Stimulated activated CD4-positive, alpha-beta T cell treated with anti-CD3 and anti-CD28 coated beads, TNF-alpha, amount 100 ng/mL, for 1 hour (primary cell): ENCODE measurements at places on chromosomes 2 and 18.

- no peak for DNase-seq
These were observed 2.9 kb downstream of the SERTAD2 start for GRCh38 chr2:64650722-64651338.

DNA sequence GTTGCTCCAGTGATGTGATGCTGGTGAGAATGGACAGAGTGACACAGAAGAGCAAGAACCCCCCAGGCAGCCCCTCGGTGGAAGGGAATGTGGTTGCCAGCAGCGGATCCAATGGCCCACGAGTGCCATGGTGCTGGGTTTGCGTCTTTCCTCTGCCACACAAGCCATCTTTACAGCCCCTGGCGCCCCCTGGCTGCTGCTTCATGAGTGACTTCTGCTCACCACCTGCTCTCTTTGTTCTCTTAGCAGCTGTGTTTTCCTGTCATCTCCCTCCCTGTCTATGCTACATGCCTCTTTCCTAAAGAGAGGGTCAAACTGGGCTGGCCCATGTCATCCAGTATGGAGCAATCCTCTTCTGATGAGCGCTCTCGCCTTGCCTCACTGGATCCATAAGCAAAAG is 300.0 kb upstream of the SMIM21 start:
- DNase-seq, result no peak

- DNase-seq, result no peak
These were observed 84.3 kb upstream of the RAPH1 start for GRCh38 chr2:203619267-203619878.

GRCh38 chr18:56323673-56324072 is 314.7 kb downstream of the TXNL1 start:
- no peak for DNase-seq

DNA sequence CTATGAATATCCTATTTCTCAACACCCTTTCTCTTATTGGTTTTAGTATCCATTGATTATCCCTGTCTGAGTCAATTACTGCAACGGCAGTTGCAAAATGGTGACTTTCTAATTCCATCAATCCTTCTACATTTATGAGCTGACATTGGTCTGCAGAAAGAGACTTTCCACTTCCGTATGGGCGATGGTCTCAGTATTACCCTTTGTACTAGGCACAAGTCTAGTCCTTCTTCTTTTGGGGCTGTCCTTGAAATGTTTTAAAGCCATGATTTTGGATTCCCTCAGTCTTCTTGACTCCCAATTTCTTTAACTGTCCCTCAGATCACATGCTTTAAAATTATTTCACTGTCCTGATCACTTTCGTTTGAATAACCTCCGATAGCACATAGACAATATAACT is 32.7 kb upstream of the SOCS6 start:
- no peak for DNase-seq
